ENCODE measurements at places on chromosomes 3 and 15.
A peak's percentile ranks its signal among the peaks of the same experiment; 100 is the strongest.

DNA sequence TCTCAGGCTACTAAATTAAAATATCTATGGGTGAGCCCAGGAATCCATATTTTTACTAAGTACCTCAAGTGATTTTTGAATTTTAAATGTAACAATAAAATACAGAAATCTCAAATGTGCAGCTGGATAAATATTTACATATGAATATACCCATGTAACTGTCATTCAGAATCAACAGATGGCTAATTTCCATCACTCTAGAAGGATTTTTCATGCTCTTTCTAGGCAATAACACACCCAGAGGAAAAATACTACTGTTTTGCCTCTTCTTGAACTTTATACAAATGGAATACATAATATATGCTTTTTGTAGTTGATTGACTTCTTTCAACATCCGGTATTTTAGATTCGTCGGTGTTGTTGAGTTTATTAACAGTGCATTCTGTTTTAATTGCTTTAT is 601.3 kb upstream of the NECTIN3 start:
- no peak for DNase-seq

DNA sequence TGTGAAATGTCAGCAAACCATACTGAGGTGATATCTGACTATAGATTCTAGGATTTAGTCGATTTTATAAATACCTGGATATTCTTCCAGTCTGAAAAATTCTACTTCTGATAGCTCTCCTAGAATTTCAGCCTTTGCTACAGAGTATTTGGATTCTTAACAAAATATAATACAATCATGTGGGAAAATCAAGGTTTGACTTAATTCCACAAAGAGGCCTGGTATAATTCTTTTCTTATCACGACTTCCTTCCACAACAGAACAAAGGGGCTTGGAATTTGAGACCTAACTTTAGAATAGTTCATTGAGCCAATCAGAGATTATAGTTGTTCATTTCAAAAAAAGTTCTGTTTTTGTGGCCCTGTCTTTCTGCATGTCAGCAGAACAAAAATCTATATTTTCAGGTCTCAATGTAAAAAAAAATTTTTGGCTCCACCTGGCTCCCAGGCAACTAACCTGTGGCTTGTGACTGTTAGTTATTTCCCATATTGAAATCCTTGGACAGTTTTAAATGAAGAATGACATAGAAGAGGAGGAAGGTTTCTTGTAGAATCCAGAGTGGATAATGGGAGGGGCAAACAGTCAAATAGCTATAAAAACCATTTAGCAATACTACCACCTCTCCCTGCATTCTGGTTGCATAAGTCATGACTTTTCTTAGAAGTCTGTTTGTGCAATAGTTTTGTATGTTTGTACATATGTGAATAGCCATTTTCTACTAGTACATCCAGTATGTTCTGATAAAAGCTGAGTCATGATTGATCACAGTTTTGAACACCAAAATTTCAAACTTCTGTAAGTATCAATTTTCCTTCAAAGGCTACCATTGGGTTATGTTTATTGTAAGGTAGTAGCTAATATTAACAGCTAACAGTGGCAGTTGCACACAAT is 4.0 kb downstream of the TM4SF1 start:
- DNase-seq, result no peak

DNA sequence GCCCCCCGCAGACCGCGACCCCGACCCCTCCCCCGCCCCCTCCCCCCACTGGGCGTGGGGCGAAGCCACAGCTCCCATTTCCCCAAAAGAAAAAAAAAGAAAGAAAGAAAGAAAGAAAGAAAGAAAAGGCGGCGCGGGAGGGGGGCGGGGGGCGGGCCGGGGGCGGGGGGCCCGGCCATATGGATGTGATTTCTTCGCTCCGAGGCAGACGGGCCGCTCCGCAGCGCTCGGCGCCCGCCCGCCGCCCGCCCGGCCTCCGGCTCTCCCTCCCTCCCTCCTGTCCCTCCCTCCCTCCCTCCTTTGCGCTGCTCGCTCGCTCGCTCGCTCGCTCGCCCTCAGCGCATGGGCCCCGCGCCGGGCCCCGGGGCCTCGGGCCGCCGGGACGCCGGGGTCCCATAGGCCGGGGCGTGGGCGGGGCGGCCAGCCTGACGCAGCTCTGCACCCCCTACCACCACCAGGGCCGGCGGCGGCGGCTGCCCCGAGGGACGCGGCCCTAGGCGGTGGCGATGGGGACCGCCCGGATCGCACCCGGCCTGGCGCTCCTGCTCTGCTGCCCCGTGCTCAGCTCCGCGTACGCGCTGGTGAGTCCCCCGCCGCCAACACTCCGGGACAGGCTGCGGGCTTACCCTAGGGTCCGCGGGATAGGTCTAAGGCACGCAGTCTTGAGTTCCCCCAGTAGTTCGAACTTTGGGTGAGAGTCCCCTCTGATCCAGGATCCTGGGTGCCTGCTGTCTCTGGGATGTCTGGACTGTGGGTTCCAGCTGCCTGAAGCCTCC is 5.7 kb downstream of the PTH1R start:
- DNase-seq, result no peak

- DNase-seq, result no peak
Measured at GRCh38 chr3:82004266-82004665, 242.8 kb upstream of the GBE1 start.

GRCh38 chr3:13513051-13513912 is 33.2 kb downstream of the HDAC11 start:
- peak; percentile 67 for DNase-seq

DNA sequence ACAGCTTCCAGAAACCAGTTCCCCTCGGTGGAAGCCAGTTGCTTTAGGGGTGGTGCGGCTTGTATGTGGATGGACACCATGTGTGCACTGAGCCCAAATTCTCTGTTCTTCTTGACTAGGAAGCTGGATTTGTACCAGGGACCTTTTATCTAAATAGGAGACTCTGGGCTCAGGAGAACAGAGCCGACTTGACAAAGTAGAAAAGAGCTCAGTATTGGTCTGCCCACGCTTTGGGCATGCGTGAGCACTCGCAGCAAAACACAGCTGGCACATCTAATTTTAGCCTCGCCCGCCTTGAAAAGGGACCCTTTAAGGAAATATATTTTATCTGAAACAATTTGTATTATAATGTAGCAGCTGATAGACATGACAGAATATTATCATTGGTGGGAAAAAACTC is 1.1 kb upstream of the RBMS3 start:
- no peak for DNase-seq

DNA sequence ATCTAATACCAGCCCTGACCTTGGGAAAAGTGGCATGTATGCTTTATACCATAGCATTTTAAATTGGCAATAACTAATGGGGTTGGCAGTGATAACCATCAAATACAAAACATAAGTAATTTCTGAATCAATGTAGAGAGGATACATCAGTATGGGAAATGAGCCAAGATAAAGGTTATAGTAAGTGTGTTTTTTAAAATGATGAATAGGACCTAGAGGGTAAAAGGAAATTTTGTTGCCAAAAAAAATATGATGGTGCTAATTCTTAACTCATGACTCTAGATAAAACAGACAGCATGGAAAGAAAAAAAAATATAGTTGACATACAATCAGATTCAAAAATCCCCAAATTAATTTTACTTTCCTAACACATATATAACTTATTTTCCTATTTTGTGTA is 75.4 kb upstream of the ROBO1 start:
- no peak for DNase-seq

- no peak for DNase-seq
Measured at GRCh38 chr3:45209526-45209925, 16.6 kb downstream of the TMEM158 start.

- no peak for DNase-seq
Measured at GRCh38 chr3:47617086-47618010, 38.7 kb upstream of the CSPG5 start.

- DNase-seq, result no peak
Measured at GRCh38 chr3:107450254-107450893, 72.4 kb upstream of the BBX start.

DNA sequence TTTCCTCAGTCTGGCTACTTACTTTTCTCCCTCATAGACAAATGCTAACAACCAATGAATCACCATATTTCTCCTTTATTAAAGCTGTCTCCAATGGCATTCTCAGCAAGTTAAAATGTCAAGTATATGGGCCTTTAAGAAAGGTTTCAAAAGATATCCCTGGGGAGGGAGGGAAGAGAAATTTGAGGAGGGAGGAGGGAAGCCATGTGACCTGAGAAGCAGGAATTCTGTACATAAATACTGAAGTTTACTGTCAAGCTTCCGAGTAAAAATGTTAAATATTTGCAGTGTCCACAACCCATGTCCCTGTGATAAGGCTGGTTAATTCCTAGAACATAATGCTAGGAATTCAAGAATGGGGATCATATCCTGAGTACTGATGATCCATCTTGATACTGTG is 175.9 kb downstream of the CNTN4 start:
- DNase-seq, result no peak

DNA sequence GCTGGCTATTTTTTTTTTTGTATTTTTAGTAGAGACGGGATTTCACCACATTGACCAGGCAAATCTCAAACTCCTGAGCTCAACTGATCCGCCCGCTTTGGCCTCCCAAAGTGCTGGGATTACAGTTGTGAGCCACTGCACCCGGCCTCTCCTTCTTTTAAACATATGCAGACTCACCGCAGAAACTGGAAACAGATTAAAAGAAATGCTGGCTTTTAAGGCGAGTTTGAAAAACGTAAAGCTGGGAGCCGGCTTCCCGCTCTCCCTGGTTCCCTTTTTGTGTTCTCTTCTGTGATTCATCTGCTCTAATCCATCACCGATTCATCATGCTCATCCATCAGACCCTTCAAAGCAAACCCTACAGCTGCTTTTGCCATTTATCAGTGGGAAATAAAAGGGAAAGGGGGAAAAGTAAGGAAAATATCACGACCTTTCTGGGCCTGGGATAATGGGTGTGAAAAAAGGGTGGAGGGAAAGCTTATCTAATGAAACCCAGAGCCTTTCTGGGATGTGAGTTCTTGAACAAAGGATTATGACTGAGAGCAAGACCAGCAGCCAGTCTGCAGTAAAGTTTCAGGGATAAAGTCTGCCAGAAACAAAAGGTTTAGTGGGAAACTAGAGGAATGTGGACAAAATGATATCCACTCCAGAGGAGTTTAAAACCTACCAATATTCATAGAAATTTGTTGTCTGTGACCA is 92.3 kb upstream of the LRIG1 start:
- DNase-seq, result no peak

GRCh38 chr15:90376789-90377188 is 11.3 kb upstream of the IQGAP1 start:
- no peak for DNase-seq

GRCh38 chr3:9946112-9947024 is 5.8 kb downstream of the PRRT3 start:
- DNase-seq, result peak; percentile 67

GRCh38 chr3:63896332-63897030 is 15.7 kb downstream of the SCAANT1 start:
- DNase-seq, result no peak

- DNase-seq, result no peak
Measured at GRCh38 chr3:11212784-11213183, 58.5 kb downstream of the HRH1 start.

GRCh38 chr3:27428446-27428845 is 55.7 kb downstream of the SLC4A7 start:
- DNase-seq, result no peak

GRCh38 chr15:74453925-74454763 is 6.8 kb downstream of the UBL7 start:
- no peak for DNase-seq

DNA sequence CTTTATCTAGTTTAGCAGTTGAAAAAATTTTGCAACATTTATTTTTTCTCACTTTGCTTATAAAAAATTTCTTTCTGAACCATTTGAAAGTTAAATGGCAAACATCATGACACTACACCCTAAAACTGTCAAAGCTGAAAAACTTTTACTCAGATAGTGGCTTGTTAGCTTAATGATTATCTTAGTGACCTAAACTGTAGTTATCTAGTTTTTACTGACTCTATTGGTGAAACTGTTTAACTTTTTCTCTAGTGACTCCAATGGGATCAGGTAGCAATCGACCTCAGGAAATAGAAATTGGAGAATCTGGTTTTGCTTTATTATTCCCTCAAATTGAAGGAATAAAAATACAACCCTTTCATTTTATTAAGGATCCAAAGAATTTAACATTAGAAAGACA is 13.3 kb downstream of the FBXO22 start:
- no peak for DNase-seq

DNA sequence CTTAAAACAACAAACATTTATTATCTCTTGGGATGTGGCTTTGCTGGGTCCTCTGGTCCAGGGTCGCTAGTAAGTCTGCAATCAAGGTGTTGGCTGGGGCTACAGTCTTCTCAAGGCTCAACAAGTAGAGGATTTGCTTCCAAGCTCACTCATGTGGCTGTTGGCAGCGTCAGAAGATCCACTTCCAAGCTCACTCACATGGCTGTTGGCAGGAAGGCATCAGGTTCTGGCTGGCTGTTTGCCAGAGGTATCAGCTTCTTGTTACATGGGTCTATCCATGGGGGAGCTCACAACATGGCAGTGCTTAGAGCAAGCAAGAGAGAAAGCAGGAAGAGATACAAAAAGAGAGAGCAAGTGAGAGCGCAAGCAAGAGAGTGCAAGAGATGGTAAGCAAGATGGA is 15.0 kb upstream of the BNC1 start:
- no peak for DNase-seq

DNA sequence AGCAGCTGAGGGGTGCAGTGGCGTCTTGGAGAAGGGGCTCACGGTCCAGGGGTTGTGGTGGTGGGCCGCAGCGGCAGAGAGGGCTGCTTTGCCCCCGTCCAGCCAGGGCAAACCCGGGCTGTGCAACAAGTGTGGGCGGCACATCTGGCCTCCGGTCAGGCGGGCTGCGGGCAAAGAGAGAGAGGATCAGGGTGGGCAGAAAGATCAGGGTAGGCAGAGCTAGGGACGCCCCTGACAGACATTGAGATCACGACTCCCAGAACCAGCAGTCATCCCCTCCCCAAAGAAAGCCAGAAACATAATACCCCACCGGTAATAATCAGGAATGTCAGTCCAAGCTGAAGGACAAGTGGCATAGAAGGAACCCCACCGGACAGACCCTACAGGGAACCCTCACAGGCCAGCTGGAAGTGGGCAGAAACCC is 6.8 kb downstream of the GATA2 start:
- DNase-seq, result no peak

- peak; percentile 5 for DNase-seq
Measured at GRCh38 chr15:38961931-38962330, 397.3 kb upstream of the RASGRP1 start.

GRCh38 chr3:57596495-57597126 is 533 bp downstream of the ARF4 start:
- peak; percentile 87 for DNase-seq

DNA sequence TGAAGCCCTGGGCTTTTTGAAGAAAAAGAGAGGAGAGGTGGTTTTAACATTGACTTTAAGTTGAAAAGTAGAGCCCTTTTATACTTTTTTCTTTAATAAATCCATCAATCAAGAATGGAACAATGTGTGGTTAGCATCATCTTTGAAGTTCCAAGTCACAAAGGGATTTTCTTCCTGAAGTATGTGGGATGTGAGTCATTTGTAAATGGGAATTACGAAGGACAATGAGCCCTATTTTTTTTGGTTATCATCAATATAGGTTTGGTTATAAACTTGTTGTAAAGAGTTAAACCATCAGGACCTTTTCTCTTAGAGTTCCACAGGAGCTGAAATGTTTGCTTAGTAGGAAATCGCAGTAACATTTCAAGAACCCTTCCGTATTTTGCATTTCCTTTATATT is 38.3 kb downstream of the PIK3CA start:
- DNase-seq, result no peak

Measured in AG09319 (cell line).